ENCODE measurements at places on chromosomes 1 and 21. TPM values are rescaled to one million over a fixed set of nuclear protein-coding genes. Genes with fewer than 3 reads are reported as not detected.
A peak's percentile ranks its signal among the peaks of the same experiment; 100 is the strongest.

DNA sequence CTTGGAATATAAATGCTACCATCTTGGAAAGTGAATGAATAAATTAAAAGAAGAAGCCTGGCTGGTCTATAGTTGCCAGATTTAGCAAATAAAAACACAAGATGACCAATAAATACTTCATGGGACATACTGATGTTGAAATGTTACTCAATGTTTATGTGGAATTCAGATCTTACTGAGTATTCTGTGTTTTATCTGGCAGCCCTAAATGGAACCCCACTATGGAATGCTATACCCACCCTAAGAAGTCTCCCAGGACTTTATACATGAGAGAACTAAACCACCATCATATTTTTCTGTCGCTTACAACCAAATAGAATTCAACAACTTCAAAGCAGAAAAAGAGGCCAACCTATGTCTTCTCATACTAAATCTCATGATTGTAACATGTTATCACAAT, 177.6 kb upstream of the HMCN1 start:
- DNase-seq: no peak

- DNase-seq: no peak
Measured at GRCh38 chr1:174742805-174743653, 256.7 kb upstream of the CACYBP start.

DNA sequence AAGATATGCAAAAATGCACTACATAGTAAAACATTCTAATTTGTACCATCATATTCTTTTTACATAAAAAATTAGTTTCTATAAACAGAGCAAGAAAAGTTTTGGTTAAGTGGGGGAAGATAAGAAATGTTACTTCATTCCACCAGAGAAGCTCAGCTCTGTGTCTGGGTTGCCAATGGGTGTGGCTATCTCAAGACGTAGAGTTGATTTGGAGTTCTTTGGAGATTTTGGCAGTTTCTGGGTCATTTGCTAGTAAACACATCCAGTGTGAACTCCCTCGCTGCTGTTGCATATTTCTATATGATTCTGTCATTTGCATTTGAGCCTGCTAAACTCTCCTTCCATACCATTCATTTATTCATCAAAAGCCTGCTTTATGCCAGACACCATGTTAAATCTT, 7.2 kb downstream of the RGL1 start:
- no peak for DNase-seq

DNA sequence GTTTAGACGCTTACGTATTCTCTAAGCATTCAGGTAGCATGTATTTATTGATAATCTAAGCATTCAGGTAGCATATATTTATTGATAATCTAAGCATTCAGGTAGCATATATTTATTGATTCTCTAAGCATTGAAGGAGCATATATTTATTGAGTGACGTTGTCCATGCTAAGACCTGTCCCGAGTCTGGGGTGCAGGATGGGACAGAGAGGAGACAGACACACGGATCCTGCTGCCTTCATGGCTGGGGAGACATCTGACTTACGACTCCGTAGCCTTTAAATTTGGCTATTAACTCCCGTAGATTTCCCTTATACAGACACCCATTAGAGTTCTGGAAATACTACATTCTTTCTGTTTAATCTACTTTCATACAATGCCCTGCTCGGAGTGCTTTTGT, 982 bp downstream of the SCCPDH start:
- no peak for DNase-seq

- no peak for DNase-seq
Measured at GRCh38 chr1:109782927-109783326, 19.2 kb upstream of the EPS8L3 start.

DNA sequence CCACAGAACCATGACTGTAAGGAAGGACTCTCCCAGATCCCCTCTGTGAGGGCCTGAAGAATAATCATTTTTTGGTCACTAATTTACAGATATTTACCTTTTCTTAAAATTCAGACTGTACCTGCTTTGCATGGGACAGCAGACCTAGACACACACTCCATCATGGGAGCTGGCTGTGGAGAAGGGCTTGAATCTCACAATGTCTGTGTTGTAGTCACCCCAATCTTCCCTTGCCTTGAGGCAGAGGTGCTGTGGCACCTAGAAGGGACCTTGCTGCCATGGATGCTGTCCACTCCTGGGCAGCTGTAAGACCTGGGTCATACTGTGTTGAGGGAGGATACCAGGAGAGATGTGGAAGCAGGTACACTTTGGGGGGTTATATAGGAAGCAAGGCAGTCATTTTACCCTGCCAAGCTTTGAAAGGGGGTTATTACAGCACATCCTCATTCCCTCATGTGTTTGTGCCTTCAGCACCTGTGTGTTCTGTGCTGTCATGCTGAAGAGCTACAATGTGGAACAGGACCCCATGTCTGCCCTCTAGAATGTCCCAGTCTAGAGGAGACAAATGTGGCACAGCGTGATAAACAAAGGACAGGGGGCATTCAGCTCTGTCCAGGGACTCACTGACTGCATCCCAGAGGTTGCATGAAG, 27.1 kb downstream of the TRAF5 start:
- no peak for DNase-seq

DNA sequence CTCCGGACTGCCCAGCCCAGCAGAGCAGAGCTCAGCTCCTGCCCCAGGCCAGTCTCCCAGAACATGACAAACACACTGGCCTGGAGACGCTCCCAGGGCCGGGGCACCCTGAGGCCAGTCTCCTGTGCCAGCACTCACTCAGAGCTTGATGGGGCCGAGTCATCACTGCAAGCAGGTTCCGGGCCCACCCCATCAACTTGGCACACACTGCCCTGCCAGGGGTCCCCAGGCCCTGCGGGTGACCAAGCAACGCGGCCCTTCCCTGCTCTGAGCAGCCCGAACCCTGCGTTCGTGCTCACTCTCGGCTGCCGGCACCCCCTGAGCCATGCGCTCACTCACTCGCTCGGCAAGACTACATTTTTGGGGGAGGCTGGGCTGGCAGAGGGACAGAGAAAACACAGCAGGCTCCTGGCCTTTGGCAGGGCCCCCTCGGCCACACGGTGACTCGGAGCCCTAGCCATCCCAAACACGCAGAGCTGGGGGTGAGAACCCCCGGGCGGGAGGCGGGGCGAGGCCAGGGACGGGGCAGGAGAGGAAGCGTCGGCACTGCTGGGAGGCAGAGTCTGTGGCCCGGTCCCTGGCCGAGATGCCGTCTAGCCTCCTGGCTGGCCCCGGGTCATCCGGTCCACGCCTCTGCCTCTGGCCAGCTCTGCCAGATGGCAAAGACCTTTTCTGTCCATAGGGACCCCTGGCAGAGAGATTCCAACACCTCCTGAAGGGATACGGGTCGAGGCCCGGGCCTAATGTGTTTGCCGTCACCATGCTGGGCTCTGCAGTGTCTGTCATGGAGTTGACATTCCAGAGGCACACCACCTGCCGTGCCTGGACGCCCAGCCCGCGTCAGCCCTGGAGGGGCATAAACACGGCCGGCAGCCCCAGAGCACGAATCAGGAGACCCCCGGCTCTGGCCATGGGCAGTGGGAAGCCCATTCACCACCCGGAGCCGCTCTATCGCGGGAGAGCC, 68.0 kb downstream of the MEGF6 start:
- DNase-seq: no peak

DNA sequence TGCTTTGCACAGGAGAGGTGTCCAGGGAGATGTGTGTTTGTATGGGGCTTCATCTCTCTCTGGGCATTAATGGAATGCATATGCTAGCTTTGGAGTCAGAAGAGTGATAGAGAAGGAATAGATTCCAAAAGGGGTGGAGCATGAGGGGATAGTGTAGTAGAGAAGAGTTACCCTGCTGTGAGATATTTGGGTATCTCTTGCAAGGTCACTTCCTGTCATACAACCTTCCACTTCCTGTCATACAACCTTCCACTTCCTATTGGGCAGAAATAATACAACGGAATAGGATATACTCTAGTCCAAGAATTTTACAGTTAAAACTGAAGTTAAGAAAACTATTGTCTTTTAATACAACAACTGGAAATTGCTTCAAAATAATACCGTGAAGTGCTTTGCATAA, 351.8 kb upstream of the FMN2 start:
- no peak for DNase-seq

DNA sequence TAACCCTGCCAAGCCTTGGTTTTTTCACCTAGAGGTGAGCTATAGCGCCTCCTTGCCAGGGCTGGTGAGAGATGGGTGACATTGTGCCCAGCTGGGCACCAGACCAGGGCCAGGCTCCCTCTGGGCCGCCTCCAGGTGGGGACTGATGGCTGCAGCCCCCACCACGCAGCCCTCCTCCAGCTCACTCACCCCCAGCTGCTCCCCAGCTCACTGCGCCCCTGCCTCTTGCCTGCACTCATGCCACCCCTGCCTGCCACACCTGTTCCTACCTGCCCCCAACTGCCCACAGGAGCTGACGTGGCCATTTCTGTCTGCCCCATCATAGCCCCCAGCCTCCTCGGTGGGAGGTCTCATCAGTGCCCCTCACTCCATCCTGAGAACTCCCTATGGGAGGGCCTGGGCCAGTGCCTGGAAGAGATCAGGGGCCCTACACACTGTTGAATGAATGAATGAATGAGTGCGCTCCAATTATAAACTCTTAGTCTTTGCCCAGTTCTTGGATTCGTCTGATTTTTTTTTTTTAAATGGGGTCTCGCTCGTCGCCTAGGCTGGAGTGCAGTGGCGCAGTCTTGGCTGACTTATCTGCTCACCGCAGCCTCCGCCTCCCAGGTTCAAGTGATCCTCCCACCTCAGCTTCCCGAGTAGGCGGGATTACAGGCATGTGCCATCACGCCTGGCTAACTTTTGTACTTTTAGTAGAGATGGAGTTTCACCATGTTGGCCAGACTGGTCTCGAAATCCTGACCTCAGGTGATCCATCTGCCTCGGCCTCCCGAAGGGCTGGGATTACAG, 26.4 kb upstream of the VPS13D start:
- no peak for DNase-seq

GRCh38 chr1:193069748-193070385, 10.5 kb downstream of the RO60 start:
- DNase-seq: no peak

GRCh38 chr1:237799762-237800474, 90.8 kb downstream of the ZP4 start:
- peak; percentile 77 for DNase-seq

DNA sequence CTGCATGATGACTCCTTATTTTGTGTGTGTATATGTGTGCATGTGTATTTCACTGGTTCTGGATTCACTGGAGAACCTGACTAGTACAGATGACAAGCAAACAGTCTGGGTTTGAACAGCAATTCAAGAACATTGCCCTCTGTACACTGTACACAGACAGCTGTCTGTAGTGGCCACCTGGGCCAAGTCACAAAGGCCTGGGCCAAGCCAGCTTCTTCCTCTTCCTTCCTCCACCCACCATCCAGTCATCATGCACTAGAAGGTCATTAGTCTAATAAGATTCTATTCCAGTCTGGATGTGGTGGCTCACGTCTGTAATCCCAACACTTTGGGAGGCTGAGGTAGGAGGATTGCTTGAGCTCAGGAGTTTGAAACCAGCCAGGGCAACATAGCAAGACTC, 155.9 kb downstream of the ELAVL4 start:
- DNase-seq: no peak

GRCh38 chr1:116234429-116234828, 123.2 kb downstream of the MAB21L3 start:
- no peak for DNase-seq

DNA sequence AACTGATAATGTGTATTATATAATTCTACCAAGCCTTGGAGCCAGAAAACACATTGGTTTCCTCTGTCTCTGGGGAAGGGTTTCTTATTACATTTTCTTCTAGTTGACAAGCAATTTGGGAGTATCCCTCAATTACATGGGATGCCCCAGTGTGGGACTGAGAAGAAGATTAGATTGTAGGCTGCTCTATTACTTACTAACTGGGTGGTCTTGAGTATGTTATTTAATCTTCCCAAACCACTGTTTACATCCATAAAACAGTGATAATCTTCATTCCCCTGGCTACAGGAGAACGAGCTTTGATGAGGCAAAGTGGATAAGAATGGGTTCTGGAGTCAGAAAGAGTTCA, 105.8 kb downstream of the TSEN15 start:
- DNase-seq: no peak

GRCh38 chr1:232149287-232150201, 480.4 kb downstream of the SIPA1L2 start:
- DNase-seq: no peak

- no peak for DNase-seq
Measured at GRCh38 chr1:41901551-41901950, 17.2 kb downstream of the HIVEP3 start.

- DNase-seq: no peak
Measured at GRCh38 chr1:76266762-76267161, 192.2 kb downstream of the ST6GALNAC3 start.

DNA sequence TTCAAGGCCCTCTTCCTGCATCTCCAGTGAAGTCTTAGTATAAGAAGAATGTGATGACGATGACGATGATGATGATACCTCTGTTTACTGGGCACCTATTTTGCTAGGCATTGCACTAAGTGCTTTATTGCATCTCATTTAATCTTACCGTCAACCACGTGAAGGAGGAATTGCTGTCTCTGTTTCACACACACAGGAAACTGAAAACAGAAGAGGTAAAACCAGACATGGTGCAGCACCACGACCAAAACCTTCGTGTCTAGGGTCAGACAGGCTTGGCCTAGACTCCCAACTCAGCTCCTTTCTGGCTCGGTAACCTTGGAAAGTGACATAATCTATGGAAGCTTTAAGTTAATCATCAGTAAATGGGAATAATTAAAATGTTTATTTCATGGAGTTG, 20.7 kb upstream of the KCNA2 start:
- DNase-seq: no peak

RPTN gene
- not detected for total RNA-seq

CRP gene
- 4.0 TPM for total RNA-seq

GOLT1A gene
- 8.5 TPM for total RNA-seq

APCS gene
- 1.9 TPM for total RNA-seq

LAD1 gene
- total RNA-seq: 44.0 TPM

INSRR gene
- 0.05 TPM for total RNA-seq

KRTAP8-1 gene
- not detected for total RNA-seq

CELA3B gene
- total RNA-seq: 2,923 TPM

CA6 gene
- not detected for total RNA-seq

DNAJC28 gene
- 1.2 TPM for total RNA-seq

CD5L gene
- not detected for total RNA-seq

FCAMR gene
- not detected for total RNA-seq

BARHL2 gene
- total RNA-seq: not detected

AZIN2 gene
- total RNA-seq: 2.8 TPM

CCDC17 gene
- total RNA-seq: 0.76 TPM

LYSMD1 gene
- total RNA-seq: 4.4 TPM

SPRR1A gene
- not detected for total RNA-seq
